ENCODE measurements at places on chromosomes 3 and 15. TPM values are rescaled to one million over a fixed set of nuclear protein-coding genes. Genes with fewer than 3 reads are reported as not detected.

Gene GOLGA6D
- not detected for total RNA-seq

Gene GNAT1
- total RNA-seq: not detected

Gene GABRR3
- not detected for total RNA-seq

Gene SLC22A14
- total RNA-seq: not detected

Gene RHOV
- total RNA-seq: not detected

Gene SLC6A1
- total RNA-seq: 0.98 TPM

Gene KLHL6
- 15.2 TPM for total RNA-seq

Gene TMEM207
- total RNA-seq: not detected

Gene PP2D1
- not detected for total RNA-seq

Gene ACAP2
- total RNA-seq: 63.8 TPM

GRCh38 chr3:42336103-42336502 lies 70.1 kb upstream of the CCK start:
- H3K27ac ChIP-seq: no peak overlapping the region
- no peaks in the 10 kb centered on the region for H3K36me3 ChIP-seq
- no peak for DNase-seq
- no peak overlapping the region for H3K4me3 ChIP-seq
- no peaks in the 10 kb centered on the region for H3K4me1 ChIP-seq

DNA sequence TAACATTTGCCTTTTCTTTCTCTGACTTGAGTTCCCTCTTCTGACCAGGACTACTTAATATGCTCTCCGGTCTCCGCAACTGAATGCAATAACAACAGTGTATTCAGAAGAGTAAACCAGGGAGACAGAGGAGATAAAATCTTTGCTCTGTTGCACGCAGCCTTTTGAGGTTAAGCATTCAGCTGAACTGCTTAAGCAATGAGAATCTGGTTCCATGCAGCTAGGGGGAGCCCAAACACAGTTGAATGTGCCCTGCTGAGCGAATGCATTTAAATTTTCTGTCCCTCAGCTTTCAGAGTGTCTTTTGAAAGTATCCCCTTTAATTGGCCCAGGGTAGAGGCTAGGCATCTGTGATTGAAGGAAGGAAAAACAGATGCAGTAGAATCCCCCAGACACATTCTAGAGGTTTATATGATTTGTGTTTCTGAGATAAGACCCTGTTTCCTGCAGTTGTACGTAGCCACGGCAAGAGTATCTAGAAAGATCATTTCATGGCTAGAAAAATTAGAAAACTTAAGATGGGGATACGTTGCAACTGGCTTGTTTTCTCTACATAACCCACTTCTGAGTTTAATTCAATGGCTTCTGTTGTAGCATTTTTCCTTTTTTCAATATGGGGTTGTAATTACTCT lies 309.6 kb downstream of the TUSC7 start:
- H3K4me1 ChIP-seq: no peaks in the 10 kb centered on the region
- no peak overlapping the region for H3K27ac ChIP-seq
- H3K27me3 ChIP-seq: no peaks in the 10 kb centered on the region
- H3K4me3 ChIP-seq: no peak overlapping the region
- peak; percentile 47 for DNase-seq
- H3K36me3 ChIP-seq: no peaks in the 10 kb centered on the region

GRCh38 chr3:118564800-118565199 lies 469.8 kb downstream of the IGSF11 start:
- no peak for DNase-seq
- H3K27me3 ChIP-seq: no peaks in the 10 kb centered on the region
- H3K36me3 ChIP-seq: no peaks in the 10 kb centered on the region
- H3K4me3 ChIP-seq: no peak overlapping the region
- H3K4me1 ChIP-seq: no peaks in the 10 kb centered on the region

DNA sequence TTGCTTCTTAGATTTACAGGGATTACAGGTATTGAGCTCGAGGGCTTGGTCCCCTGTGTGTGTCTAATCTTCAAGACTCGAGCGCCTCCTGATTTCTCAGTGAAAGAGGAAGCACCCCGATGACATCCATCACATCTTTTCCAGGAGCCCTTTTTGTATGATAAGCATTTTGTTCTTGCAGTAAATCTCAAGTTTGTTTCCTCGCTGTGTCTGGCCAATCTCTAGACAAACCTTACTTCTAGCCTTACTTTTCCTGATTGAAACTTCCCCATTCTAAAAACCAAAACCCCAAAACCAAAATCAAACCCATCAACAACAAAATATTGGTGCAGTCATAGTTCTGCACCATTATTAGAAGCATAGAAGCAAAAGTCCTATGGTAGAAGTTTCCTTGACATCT lies 286.0 kb downstream of the NFKBIZ start:
- DNase-seq: no peak
- H3K4me3 ChIP-seq: no peak overlapping the region
- no peak overlapping the region for H3K27ac ChIP-seq
- peaks cover 4% of the 10 kb centered on the region for H3K4me1 ChIP-seq
- H3K27me3 ChIP-seq: no peaks in the 10 kb centered on the region
- H3K36me3 ChIP-seq: no peaks in the 10 kb centered on the region

DNA sequence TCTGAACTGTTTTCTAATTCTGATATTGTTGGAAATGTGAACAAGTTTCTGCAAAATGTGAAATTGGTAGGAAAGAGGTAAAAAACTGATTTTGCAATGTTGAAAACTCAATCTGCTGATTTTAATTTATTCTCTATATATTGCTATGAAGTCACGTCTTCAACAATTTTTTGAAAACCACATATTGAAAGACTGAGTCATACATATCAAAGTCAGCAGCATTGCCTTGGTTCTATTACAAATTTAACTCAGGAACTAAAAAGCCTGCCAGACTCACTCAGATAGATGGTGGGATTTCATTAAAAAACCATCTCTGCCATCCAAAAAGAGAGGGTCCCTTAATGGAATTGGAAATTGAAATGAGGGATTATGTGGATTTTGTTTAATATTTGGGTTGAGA lies 351.4 kb downstream of the CNTN3 start:
- no peak overlapping the region for H3K27ac ChIP-seq
- H3K4me3 ChIP-seq: no peak overlapping the region
- no peaks in the 10 kb centered on the region for H3K27me3 ChIP-seq
- H3K36me3 ChIP-seq: no peaks in the 10 kb centered on the region
- no peak for DNase-seq
- H3K4me1 ChIP-seq: no peaks in the 10 kb centered on the region

- H3K27ac ChIP-seq: no peak overlapping the region
- no peak for DNase-seq
- no peaks in the 10 kb centered on the region for H3K27me3 ChIP-seq
- H3K4me3 ChIP-seq: no peak overlapping the region
- no peaks in the 10 kb centered on the region for H3K36me3 ChIP-seq
- no peaks in the 10 kb centered on the region for H3K4me1 ChIP-seq
These were observed 75.9 kb downstream of the BOC start for GRCh38 chr3:113287111-113287802.

DNA sequence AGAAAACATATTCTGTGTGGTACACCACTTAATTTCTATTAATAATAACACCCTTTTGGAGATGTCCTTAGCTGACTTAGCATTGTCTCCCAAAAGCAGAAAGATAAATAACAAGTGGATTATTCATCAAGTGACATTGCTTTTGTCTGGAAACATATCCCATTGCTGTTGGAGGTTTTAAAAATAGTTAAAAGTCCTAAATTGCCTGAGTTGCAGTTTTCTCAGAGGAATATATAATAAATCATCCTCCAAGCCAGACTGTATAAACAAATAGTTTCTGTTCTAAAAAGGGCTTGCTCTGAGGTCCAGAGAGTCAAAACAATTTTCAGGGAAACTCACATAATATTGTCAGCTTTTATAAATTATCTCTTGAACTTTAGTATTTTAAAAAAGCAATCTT lies 60.4 kb upstream of the CD96 start:
- no peaks in the 10 kb centered on the region for H3K36me3 ChIP-seq
- H3K4me1 ChIP-seq: no peaks in the 10 kb centered on the region
- no peaks in the 10 kb centered on the region for H3K27me3 ChIP-seq
- H3K4me3 ChIP-seq: no peak overlapping the region
- H3K27ac ChIP-seq: no peak overlapping the region

GRCh38 chr3:131162516-131162915 lies 135.8 kb downstream of the NEK11 start:
- no peaks in the 10 kb centered on the region for H3K4me1 ChIP-seq
- H3K27me3 ChIP-seq: no peaks in the 10 kb centered on the region
- H3K4me3 ChIP-seq: no peak overlapping the region
- no peak for DNase-seq
- no peaks in the 10 kb centered on the region for H3K36me3 ChIP-seq

DNA sequence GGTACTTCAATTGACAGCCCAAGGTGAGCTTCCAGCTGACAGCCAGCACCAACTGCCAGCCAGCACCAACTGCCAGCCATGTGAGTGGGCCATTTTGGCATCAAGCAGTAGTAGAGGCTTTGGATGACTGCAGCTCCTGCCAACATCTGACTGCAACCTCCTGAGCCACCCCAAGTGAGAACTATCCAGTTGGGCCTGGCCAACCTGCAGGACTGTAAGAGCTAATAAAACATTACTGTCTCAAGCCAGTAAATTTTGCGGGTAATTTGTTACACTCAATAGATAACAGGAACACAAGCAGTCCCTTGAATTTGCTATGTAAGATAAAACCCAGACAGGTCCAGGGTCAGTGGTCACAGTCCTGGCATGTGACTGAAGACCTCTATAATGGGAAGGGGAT lies 29.7 kb downstream of the EPHB1 start:
- no peaks in the 10 kb centered on the region for H3K36me3 ChIP-seq
- H3K4me3 ChIP-seq: no peak overlapping the region
- no peak for DNase-seq
- H3K27ac ChIP-seq: no peak overlapping the region

DNA sequence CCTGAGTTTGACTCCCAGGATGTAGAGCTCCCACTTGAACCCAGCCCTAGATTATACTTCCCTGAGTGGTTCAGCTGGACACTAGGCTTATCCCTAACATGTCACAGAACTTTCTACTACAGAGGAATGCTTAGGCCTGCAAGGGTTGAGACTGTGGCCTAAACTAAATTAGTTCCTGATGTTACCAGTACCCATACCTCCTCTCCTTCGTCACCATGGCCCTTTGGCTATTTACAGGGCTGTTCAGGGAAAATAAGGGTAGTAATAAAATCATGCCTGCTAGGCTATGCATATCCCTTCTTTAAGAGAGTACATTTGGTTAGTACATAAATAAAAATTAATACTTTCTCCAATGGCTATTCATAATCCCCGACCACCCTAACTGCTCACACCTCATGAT lies 356.4 kb upstream of the RASGRP1 start:
- no peak overlapping the region for H3K27ac ChIP-seq
- no peak for DNase-seq
- H3K4me3 ChIP-seq: no peak overlapping the region
- no peaks in the 10 kb centered on the region for H3K4me1 ChIP-seq
- H3K36me3 ChIP-seq: no peaks in the 10 kb centered on the region

GRCh38 chr3:55333923-55334322 lies 153.2 kb downstream of the WNT5A start:
- no peaks in the 10 kb centered on the region for H3K36me3 ChIP-seq
- H3K4me1 ChIP-seq: no peaks in the 10 kb centered on the region
- H3K27me3 ChIP-seq: no peaks in the 10 kb centered on the region
- no peak overlapping the region for H3K27ac ChIP-seq
- DNase-seq: no peak

DNA sequence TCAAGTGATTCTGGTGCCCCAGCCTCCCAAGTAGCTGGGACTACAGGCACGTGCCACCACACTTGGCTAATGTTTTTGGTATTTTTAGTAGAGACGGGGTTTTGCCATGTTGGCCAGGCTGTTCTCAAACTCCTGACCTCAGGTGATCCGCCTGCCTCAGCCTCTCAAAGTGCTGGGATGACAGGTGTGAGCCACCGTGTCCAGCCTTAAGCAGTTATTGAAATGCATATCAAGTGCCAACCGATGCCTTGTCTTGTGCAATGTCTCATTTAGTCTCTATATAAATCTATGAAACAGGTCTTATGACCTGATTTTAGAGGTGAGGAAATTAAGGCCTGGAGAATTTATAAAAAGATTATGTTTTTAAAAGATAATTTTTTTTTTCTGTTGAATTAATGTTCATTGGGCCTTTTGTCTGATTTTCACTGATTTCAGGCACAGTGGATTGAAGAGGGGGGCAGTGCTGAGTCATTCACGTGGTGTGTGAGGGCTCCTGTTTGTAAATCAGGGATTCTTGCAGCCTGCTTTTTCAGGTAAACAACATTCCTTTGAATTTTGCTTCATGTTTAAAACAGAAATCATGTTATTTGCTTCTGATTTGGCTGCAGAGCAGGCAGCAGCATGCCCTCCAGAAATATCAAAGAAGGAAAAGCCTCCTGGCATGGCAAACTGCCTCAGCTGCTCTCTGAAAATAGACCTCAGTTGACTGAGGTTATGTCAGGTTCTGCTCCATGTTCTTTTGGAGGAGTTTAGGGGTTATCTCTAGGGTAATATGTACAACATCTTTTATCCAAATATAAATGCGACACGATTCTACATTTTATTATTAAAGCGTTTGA lies 407.0 kb upstream of the RGMA start:
- no peaks in the 10 kb centered on the region for H3K4me1 ChIP-seq
- no peaks in the 10 kb centered on the region for H3K36me3 ChIP-seq

DNA sequence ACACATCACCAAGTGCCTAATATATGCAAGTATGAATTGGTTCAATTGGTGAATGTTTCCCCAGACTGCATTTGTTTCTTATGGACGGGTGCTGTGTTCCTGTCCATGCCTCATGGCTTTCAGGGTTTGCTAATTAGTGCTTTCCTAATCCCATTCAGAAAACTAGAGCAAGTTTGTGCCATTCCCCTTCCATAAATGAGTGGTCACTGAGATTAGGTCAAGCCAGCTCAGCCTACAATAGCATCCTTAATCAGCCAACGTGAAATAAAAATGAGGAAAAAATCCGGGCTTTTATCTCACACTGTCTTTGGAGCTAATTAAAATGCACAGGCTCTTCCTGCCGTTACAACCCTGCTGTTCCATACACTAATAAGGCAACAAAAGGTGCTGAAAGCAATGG lies 788.8 kb downstream of the ROBO1 start:
- H3K27me3 ChIP-seq: no peaks in the 10 kb centered on the region
- DNase-seq: no peak
- no peak overlapping the region for H3K4me3 ChIP-seq

DNA sequence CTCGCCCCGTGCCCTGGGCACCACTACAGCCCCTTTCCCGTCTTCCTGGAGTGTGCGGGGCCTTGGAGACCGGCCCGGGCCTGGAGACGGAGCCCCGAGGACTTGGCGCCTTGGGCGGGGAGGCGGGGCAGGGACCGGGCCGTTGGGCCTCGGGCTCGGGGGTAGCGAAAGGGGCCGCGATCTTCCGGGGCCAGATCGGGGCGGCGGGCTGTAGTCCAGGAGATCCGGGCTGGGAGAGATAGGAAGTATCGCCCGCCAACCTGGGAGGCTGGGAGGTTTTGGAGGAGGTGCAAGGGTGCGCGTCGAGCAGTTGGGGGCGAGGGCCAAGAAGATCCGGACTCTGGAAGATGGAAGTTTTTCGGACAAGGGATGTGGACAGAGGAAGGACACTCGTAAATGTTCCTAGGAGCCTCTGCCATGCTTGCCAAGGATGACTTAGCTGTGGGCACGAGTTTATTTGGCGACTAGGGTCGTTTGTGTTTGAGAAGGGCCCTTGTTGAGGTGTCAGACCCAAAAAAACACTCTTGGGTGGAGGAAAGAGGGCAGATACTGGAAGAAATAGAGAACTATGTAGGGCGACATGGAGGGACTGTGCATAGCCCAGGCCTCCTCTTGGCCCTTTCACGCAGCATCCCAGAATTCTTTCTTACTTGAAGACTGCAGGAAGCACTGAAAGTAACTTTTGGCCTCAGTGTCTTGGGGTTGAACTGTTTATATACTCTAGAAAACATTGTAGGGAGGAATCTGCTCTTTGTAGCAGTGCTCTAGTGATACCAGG lies 712 bp downstream of the RTF1 start:
- H3K4me3 ChIP-seq: peak overlapping the region; percentile 90
- H3K36me3 ChIP-seq: no peaks in the 10 kb centered on the region
- no peaks in the 10 kb centered on the region for H3K27me3 ChIP-seq
- peaks cover 23% of the 10 kb centered on the region for H3K4me1 ChIP-seq
- H3K27ac ChIP-seq: peak overlapping the region; percentile 96
- no peak for DNase-seq

GRCh38 chr3:73765878-73766545 lies 141.3 kb upstream of the PDZRN3 start:
- H3K27ac ChIP-seq: no peak overlapping the region
- no peak for DNase-seq
- no peak overlapping the region for H3K4me3 ChIP-seq
